ENCODE measurements at places on chromosomes 7 and 10. TPM values are rescaled to one million over a fixed set of nuclear protein-coding genes. Genes with fewer than 3 reads are reported as not detected.

- DNase-seq, result no peak
Observed at GRCh38 chr7:135207406-135208101, 3.8 kb downstream of the WDR91 start.

GRCh38 chr7:100048680-100049079, 894 bp upstream of the ZSCAN21 start:
- DNase-seq, result no peak

DNA sequence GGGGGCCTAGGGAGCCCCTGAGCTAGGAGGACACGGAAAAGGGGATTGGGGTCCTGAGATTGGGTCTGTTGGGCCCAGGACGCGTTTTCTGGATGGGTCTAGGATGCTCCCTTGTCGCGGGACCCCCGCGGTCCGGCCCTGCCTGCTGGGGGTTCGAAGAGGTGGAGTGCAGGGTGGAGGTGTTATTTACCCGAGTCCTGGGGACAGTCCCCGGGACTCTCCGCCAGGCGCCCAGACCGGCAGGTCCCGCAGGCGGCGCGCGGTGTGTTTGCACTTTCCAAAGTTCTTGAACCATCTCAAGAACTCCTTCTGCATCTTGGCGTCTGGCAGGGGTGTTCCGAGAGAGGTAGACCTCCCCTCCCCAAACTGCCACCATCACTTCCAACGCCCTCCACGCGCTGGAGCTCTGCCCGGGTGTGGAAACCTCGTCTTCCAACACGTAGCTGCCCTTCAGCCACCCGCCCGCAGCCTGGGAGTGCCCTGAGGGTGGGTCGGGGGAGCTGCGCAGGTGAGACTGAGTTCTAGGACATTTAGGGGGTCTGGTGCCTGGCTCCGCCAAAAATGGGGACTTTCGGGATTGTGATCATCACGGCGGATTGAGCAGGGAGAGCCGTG, 569 bp downstream of the CAV1 start:
- DNase-seq, result peak; percentile 48

Gene GIMAP5
- total RNA-seq, result 30.2 TPM

Gene RSPH10B2
- not detected for total RNA-seq

DNA sequence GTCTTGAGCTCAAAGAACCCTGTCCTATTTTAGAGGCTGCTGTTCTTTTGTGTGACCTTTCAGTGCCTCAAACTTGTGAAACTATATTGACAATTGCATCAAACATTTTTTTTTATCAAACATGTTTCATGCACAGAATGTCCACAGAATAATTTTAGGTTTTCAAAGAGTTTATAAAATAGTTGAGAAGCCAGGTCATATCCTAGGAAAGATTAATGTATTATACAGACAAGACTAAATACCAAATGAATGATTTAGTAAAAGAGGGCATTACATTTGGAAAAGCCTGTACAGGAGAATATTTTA, 67.0 kb downstream of the CDK6 start:
- no peak for DNase-seq

Gene FGL2
- 23.9 TPM for total RNA-seq

Gene CYP2W1
- not detected for total RNA-seq

Gene PNLIPRP2
- total RNA-seq, result not detected

All from heart left ventricle (tissue), 16 donors.